Lower lobe of right lung (tissue), 2 donors: ENCODE measurements at places on chromosomes 12 and 14. TPM values are rescaled to one million over a fixed set of nuclear protein-coding genes. Genes with fewer than 3 reads are reported as not detected.

LRFN5 gene
- total RNA-seq: 1.3 TPM

GRCh38 chr12:80756875-80757274 is 40.2 kb downstream of the MYF5 start:
- no peaks in the 10 kb centered on the region for H3K27me3 ChIP-seq
- no peaks in the 10 kb centered on the region for H3K36me3 ChIP-seq
- no peak overlapping the region for H3K27ac ChIP-seq
- no peak for DNase-seq
- H3K4me1 ChIP-seq: no peaks in the 10 kb centered on the region

DNA sequence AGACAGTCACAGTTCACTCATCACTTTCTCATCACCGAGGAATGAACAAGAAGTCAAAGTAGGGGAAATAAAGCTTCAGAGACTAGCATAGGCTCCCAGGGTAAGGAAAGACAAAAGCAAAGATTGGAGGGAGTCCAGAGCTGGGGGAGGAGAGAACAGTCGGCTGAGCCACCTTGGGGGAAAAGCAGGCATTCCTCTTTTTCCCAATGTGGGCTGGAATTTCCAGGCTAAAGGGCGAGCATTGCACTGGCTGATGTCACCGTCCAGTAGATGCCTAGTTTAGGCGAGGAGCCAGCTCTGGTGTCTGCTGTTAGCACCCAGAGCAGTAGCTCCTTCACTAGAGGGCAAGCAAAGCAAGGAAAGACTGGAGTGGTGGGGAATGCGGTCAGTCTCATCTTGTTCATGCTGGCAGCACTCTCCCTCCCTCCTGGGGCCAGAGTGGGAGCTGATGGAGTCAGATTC is 8.5 kb upstream of the KRT75 start:
- no peak overlapping the region for H3K27ac ChIP-seq
- no peak overlapping the region for H3K4me3 ChIP-seq
- H3K4me1 ChIP-seq: no peaks in the 10 kb centered on the region
- no peak for DNase-seq
- no peaks in the 10 kb centered on the region for H3K36me3 ChIP-seq

DNA sequence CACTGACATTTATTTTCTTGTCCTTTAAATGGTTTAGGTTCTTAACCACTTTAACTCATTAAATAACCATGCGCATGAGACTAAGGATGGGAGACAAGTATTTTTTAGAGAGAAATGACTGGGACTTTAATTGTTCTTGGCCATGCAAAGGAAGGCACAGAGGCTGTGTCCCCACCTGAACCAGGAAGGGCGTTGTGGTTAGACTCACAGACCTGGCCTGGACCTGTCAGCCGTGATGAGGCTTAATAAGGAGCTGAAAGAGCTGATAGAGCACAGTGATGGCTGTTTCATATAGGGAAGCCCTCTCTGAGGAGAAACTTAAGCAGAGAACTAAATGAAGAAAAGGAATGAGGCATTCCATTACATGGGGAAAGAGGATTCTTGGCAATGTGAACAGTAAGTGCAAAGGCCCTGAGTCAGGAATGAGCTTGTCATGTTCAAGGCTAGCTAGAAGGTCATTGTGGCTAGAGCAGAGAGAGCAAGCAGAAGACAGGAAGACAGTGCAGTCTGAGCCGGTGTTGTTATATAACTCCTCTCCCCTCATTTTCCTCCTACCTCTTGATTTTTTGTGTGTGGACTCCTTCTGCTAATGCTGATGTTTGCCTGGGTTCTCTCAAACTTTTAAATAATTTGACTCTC is 74.4 kb upstream of the ANO4 start:
- H3K36me3 ChIP-seq: no peaks in the 10 kb centered on the region
- no peak overlapping the region for H3K27ac ChIP-seq
- H3K27me3 ChIP-seq: peaks cover 54% of the 10 kb centered on the region
- H3K4me3 ChIP-seq: no peak overlapping the region
- no peak for DNase-seq

- H3K27me3 ChIP-seq: no peaks in the 10 kb centered on the region
- H3K4me1 ChIP-seq: peaks cover 45% of the 10 kb centered on the region
- no peak for DNase-seq
- H3K27ac ChIP-seq: no peak overlapping the region
- no peak overlapping the region for H3K4me3 ChIP-seq
- H3K36me3 ChIP-seq: peaks cover 15% of the 10 kb centered on the region
These were observed 6.6 kb downstream of the ATXN3 start for GRCh38 chr14:92099802-92100201.

- no peaks in the 10 kb centered on the region for H3K36me3 ChIP-seq
- H3K4me1 ChIP-seq: no peaks in the 10 kb centered on the region
- DNase-seq: no peak
- H3K4me3 ChIP-seq: no peak overlapping the region
- H3K27ac ChIP-seq: no peak overlapping the region
- H3K27me3 ChIP-seq: no peaks in the 10 kb centered on the region
These were observed 12.6 kb upstream of the CD69 start for GRCh38 chr12:9773216-9773877.
